Vagina (tissue), 2 donors: ENCODE measurements at places on chromosomes 4 and X. TPM values are rescaled to one million over a fixed set of nuclear protein-coding genes. Genes with fewer than 3 reads are reported as not detected.

- DNase-seq, result no peak
Observed at GRCh38 chr4:127145006-127145540, 487.7 kb upstream of the INTU start.

GRCh38 chr4:5340991-5341451, 289.7 kb downstream of the STK32B start:
- no peak for DNase-seq

Gene CXCL1
- total RNA-seq, result 26.3 TPM

DNA sequence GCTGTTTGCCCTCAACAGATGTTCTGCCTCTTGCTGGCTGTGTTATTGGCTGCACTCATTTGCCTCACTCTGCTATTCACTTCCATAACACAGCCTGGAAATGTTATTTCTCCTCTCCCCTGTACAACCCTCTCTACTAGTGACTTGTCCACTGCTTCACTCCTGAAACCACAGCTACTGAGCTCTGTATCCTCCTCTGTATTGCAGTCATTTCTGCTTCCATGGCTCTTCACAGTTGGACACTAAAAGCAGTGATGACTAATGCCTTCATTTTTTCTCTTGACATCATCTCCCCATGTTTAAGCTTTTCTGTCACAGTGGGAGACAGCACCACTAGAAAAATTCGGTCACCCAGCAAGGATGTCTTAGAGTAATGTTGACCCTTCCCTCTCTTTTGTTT, 123.0 kb upstream of the PPP1R2C start:
- DNase-seq, result no peak

Gene PDCL2
- total RNA-seq, result not detected

- DNase-seq, result no peak
Observed at GRCh38 chr4:22482250-22483127, 33.4 kb downstream of the ADGRA3 start.

GRCh38 chrX:31658360-31658759, 586.5 kb upstream of the FTHL17 start:
- DNase-seq, result no peak

GRCh38 chrX:68936126-68936525, 107.3 kb downstream of the EFNB1 start:
- no peak for DNase-seq

DNA sequence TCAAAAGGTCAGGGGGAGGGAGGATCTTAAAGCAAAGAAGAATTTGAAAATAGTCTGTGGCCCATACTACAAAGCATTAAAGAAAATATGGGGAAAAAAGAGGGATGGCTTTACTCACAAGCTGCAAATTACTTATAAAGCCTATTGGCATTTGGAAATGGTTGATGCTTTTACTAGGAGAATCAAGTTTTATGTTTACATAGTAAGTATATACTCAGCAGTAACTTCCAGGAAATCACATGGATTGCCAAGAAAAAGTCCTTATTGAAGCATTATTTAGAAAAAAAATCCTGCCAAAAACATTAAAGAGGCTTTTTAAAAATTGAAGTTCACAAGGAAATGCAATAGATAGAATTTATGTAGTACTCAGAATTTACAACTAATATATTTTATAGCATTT, 8.4 kb upstream of the SH3RF1 start:
- DNase-seq, result no peak
